ENCODE measurements at places on chromosomes 12 and 14.

DNA sequence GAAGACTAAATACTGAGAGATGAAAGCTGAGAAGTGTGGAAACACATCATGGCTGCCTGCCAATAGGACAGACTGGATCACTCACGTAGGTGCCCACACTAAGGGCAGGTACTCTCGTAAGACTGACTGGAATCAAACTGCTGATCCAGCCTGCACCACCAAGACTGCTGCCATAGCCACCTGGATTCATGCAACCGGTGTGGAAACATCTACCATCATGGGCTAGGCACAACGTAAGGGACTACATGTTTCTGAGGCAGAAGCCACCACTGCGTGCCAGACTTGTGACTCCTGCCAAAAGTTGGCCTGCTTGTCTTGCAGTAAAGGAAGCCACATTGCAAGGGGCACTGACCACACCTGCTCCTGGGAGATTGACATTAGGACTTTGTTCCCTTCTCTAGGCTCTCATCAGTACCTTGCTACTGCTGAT lies 3.8 kb downstream of the POMT2 start:
- DNase-seq: no peak

GRCh38 chr12:109621211-109621694 lies 47.7 kb downstream of the MVK start:
- peak; percentile 71 for DNase-seq

- no peak for DNase-seq
These were observed 174.2 kb upstream of the CCDC196 start for GRCh38 chr14:66311990-66312389.

DNA sequence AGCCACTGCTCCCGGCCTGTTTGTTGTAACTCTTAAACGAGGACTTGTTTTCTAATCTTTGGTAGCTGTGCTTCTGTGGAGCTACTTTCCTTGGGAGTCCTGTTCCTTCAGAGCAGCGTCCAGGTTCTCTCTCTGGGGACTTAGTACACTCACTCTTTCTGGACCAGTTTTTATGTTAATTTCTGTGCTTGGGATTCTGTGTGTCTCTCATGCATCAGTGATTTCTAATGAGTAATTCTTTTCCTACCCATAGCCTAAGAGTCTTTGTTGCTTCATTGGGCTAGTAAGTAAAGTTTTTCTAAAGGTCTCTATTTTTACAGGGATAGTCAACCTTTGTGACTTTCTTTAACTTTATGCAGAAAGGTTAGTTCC lies 289.3 kb downstream of the FBXL14 start:
- DNase-seq: no peak

DNA sequence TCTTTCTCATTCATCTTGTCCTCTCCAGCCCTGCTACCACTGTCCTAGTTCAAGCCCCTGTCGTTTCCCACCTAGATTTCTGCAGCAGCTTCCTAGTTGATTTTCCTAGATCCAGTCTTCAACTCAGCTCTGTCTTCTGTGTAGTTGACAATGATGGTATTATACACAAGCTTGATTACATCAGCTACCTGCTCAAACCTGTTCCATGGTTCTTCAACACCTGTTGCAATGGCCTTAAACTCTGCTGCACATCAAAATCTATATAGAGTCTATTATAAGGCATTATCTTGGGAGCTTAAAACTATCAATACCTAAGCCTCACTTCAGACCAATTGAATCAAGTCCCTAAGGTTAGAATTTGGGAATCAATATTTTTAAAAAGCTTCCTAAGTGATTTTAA lies 71.7 kb upstream of the PELI2 start:
- DNase-seq: no peak

GRCh38 chr14:54083549-54084239 lies 127.1 kb upstream of the BMP4 start:
- DNase-seq: no peak

- DNase-seq: peak; percentile 37
These were observed 85.6 kb upstream of the DIO3 start for GRCh38 chr14:101475456-101476257.

- no peak for DNase-seq
These were observed 264.6 kb downstream of the NELL2 start for GRCh38 chr12:44611538-44611937.

- DNase-seq: no peak
These were observed 7.3 kb upstream of the FAM222A start for GRCh38 chr12:109706398-109706746.

GRCh38 chr12:80752464-80752863 lies 35.8 kb downstream of the MYF5 start:
- DNase-seq: no peak

DNA sequence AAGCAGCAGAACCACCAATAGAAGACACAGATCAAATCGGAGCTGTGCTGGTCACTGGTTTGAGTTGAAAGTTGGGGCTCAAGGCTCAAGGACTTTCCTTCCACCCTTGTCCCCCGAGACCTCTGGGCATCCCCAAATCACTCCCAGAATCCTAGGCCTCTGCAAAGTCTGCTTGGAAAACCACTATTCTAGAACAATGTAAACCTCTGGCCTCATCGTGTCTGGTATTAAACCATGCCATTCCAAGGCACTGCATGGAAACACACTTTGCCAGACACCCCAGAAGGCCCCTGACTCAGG lies 288.0 kb downstream of the DPF3 start:
- no peak for DNase-seq
